Aorta (tissue), 5 donors: ENCODE measurements at places on chromosomes 2 and 18. TPM values are rescaled to one million over a fixed set of nuclear protein-coding genes. Genes with fewer than 3 reads are reported as not detected.

FBXO36 gene
- 1.3 TPM for polyA plus RNA-seq

DNA sequence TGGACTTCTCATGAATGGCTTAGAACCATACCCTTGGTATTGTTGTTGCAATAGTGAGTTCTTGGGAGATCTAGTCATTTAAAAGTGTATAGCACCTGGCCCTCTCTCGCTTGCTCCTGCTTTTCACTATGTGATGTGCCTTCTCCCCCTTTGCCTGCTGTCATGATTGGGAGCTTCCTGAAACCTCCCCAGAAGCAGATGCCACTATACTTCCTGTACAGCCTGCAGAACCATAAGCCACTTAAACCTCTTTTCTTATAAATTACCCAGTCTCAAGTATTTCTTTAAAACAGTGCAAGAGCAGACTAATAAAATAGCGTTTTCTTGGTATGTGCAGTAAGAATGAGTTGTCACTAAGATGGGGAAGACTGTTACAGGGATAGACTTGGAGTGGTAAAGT lies 31.6 kb downstream of the BAZ2B start:
- no peak for DNase-seq
- peaks cover 1% of the 10 kb centered on the region for H3K4me1 ChIP-seq
- H3K4me3 ChIP-seq = no peak overlapping the region
- H3K27ac ChIP-seq = no peak overlapping the region
- H3K27me3 ChIP-seq = no peaks in the 10 kb centered on the region

OTX1 gene
- polyA plus RNA-seq = not detected

DNA sequence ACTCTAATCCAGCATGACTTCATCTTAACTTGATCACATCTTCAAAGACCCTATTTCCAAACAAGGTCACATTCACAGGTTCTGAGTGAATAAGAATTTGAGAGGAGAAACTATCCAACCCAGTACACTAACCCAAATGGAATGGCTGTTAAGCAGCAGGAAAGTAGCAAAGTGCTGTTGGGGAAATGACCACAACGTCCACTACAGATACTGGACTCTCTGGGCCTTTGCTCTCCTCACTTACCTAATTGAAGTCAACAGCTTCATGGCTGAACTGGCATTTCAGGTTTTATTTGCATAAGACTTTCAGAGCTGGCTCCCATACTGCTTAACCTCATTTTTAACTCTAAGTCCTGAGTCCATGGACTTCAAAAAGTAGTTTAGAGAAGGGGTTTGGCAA lies 38.0 kb upstream of the ACVR2A start:
- no peak overlapping the region for H3K4me3 ChIP-seq
- no peaks in the 10 kb centered on the region for H3K27me3 ChIP-seq
- no peak for DNase-seq
- H3K36me3 ChIP-seq = no peaks in the 10 kb centered on the region

- no peaks in the 10 kb centered on the region for H3K4me1 ChIP-seq
- H3K27me3 ChIP-seq = no peaks in the 10 kb centered on the region
- H3K36me3 ChIP-seq = no peaks in the 10 kb centered on the region
- DNase-seq = no peak
- H3K27ac ChIP-seq = no peak overlapping the region
Observed at GRCh38 chr18:63736876-63737275, 34.1 kb downstream of the SERPINB11 start.

DNA sequence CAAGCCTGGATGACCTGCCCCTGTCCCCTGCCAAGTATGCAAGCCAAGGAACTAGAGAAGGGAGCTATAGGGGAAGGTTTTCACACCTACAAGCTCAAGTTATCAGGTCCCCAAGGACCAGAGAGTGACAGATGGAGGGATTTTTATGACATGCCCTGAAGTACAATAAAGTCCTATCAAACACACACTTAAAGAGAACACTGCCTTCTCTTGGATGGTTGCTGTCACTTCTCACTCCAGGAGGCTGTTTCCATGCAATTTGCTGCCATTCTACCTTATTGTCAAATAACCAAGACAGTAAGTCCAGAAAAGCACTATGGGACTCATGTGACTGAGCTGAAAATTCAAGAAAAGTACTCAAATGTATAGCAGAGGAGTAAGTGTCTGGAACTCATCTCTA lies 76.6 kb upstream of the DDX18 start:
- no peak for DNase-seq
- H3K4me1 ChIP-seq = no peaks in the 10 kb centered on the region
- no peak overlapping the region for H3K27ac ChIP-seq
- H3K36me3 ChIP-seq = no peaks in the 10 kb centered on the region

DNA sequence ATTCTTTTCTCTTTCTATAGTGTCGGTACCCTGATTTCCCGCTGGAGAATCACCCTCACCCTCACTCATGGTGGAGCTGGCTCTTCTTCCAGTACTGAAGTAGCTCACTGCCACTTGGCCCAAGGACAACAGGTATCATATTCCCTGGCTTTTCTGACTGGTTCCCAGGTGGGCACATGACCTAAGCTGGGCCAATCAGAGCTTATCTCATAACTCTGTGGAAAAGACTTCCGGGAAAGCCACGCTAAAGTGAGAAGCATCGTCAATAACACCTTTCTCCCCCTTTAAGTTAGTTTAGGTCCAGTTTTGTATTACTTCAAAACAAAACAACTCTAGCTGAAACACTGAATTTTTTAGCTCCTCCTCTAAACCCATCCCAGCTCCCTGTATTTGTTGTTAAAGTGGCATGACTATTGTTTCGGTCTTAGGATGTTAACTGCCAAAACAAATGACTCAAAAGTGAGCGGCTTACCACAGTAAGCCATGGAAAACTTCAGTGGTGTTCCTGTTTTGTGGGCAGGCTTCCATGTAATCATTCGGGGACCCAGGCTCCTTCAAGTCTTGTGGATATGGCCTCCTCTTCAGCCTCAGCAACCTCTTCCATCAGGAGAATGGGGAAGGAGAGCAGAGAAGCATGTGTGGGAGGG lies 137.4 kb upstream of the DLX2 start:
- no peak for DNase-seq
- H3K27ac ChIP-seq = no peak overlapping the region
- no peaks in the 10 kb centered on the region for H3K4me1 ChIP-seq

GPR45 gene
- not detected for polyA plus RNA-seq

DNA sequence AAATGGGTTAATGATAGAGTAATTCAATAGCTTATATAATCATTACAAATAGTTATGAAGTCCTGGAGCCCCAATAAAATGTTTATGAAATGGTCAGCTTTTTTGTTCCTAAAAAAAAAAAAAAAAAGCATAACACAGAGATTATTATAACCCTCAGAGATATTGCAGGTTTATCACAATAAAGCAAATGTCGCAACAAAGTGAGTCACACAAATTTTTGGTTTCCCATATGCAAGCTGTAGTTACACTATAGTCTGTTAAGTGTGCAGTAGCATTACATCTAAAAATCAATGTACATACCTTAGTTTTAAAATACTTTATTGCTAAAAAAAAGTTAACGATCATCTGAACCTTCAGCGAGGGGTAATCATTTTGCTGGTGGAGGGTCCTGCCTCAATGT lies 20.0 kb downstream of the WDFY1 start:
- no peak for DNase-seq
- H3K27ac ChIP-seq = no peak overlapping the region
- no peaks in the 10 kb centered on the region for H3K27me3 ChIP-seq
